Effector memory CD8-positive, alpha-beta T cell (primary cell): ENCODE measurements at places on chromosomes 4 and X.
A peak's percentile ranks its signal among the peaks of the same experiment; 100 is the strongest.

DNA sequence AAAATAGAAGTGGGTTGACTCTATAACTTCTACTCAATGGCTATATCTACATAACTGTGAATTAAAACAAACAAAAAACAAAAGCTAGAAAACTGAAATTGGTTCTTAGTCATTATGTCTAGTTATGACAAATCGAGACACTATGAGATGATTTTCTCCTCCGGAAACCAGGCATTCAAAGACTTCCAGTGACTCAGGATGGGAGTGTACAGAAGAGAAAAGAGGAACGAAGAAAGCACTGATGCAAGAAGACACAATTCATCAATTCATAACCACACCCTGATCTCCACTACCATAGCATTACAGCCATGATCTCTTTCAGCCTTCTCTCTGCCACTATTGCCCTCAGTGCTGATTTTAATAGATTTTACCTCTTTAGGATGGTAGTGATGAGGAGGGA lies 253.6 kb downstream of the CBLL2 start:
- no peak for DNase-seq

DNA sequence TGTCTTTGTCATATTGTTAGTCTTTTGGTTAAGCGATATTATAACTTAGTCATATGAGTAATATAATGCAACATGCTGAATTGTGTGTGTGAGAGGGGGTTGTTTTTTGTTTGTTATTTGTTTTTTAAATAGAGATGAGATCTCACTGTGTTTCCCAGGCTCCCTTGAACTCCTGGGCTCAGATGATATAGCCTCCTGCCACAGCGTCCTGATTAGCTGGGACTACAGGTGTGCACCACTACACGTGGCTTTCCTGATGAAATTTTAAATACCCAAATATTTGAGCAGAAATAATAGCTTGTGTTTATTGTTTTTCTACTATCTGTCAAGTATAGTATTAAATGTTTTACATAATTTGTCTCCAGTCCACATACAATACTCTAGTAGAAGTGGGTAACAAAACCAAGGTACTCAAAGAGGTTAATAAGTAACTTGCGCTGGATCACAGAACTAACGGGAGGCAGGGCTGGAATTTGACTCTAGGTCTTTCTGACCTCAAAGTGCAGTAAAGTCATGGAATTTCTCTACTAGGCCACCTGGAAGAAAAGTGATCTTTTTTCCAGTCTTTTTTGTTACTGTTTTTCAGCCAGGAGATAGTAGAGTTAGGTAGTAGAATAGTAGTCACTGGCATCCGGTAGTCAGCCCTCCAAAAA lies 47.8 kb downstream of the CLCN3 start:
- DNase-seq, result no peak

DNA sequence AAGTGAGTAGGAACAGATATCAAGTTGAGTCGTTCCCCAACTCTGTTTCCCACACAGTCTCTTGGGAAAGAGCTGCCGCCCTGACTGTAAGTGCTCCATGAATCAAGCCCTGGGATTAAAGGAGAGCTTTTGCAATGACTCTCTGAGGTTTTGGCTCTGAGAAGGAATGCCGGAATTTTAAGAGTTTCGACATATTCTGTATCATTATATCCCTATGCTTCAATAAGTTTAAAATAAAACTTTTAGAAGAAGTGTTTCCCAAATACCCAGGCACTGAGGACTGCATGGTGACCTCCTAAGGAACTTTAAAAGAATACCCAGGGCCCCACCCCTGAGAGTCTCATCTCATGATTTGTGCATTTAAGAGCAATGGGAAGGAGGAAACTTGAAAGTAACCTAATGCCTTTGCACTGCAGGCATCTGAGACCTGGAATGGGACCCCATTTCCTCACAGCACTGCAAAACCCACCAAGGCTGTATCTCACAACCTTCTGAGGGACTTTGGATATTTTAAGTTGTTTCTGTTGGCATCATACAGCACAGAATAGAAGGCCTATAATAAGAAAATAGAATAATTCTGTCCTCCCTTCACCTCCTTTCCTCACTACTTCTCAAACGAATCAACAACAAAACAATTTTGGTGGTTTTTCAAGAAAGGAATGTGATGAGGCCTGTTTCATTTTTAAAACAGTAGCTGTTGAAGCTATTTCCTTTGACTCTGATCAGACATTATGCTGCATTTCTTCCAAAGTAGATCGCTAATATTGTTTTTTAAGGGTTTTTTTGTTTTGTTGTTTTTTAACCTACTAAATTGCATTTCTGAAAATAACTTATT lies 121.2 kb downstream of the GASK1B start:
- no peak for DNase-seq

DNA sequence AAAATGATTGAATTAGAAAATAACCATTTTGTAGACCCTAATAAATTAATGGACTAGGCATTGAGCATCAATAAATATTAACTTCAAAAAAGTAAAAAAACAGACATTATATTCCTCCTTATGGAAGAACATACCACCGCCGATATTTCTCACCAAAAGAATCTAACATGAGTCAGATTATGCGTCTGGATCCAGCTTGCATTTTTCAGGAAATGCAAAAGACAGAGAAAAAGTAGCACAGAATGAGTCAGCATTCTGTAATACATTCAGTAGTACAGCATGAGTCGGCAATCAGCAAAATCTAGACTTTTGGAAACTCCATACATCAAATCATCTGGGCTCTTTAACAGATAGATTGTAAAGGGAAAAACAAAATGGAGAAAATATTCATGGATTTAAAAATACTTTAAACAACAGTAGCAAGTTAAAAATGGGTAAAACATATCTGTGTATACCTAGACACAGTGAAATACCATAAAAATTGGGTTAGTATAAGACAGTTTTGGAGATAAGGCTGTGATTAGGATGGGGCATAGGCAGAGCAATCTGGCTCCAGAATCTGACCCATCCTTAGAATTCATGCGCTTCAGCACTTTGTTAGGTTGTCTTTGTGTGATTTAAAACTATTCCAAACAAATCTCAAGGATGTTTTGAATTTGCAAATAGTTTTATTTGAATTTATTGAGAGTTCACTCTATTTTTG lies 633.0 kb upstream of the FAM241A start:
- DNase-seq, result no peak

DNA sequence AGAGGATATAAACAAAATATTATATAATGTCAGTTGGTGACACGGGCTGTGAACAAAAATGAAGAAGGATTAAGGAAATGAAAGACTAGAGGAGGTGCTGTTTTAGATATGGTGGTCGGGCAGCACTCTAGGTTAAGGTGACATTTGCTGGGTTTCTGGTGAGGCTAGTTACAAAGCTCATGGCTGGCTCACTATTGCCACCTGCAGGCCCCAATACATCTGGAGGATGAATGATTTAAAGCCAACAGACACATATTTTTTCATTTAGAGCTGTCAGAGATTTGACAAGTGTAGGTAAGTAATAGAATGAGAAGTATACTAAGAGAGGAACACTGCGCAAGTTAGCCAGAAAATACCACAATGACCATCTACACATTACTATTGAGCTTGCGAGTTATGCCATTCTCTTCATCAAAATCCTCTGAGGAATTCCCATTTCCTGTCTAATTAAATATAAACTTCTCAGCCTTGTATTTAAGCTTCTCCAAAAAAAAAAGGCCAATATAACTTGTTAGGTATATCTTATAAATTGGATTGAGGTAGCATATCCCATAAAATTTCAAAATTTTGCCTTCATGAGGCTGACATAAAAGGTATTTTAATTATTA lies 6.4 kb upstream of the FGG start:
- DNase-seq, result peak; percentile 17

DNA sequence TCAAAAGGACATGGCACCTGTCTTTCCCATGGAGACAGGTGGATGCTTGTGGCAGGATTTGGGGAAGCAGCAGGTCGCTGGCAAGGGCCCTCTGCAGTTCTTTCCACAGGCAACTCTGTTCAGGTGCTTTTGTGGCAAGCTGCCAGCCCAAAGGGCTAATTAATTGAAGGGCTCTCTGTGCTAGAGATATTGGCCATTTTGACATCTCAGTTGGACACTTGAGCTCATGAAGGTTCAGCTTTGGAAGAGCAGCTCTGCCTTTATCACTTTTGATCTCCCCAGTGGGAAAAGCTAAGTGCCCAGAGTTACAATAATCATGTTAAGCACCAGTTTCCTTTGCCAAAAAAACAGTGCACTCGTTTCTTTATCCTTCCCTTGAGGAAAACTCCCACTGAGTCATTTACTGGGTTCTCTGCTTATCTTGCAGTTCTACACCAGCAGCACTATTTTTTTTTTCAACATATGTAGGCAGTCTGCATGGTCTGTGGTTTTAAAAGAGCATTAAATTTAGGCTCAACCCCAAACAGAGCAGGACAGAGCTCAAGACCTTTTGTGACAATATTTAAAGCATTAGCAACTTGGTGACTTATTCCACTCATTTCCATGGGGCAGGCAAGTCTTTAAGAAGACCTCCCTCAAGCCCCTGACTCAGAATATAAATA lies 336.4 kb upstream of the RASGEF1B start:
- DNase-seq, result no peak

DNA sequence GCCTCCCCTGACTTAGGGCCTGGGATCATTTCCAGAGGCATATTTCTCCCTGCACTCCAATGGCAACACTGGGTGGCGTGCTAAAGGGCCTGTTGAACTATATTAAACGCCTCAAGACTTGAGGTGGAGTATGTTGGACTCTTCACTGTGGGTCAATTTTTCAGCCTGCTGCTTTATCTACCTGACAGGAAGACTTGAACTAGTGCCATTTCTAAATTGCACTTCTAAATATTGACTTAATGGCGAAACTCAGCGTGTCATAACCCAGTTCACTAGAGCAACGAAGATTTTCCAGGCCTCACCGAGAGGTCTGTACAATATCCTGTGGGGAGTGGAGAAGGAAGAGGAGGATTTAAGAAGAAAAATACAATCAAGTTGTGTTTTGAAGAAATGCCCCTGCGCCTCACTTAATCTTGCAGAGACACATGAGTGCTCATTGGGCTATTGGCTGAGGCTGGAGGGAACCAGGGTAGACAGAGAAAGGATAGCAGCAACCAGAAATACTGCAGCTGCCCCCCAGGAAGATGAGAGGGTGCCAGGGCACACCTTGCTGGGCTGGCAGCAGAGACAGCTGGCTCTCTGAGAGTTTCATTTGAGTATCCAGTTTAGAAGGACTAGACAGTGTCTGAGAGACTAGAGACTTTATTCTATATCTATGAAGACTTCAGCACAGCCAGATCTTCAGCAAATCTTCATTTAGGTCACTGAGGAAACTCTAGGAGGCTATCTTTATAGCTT lies 67.4 kb downstream of the ENPP6 start:
- DNase-seq, result no peak

- no peak for DNase-seq
These were observed 5.4 kb upstream of the NEUROG2 start for GRCh38 chr4:112521123-112522023.

GRCh38 chr4:182421753-182422152 lies 178.6 kb downstream of the TENM3 start:
- DNase-seq, result no peak

DNA sequence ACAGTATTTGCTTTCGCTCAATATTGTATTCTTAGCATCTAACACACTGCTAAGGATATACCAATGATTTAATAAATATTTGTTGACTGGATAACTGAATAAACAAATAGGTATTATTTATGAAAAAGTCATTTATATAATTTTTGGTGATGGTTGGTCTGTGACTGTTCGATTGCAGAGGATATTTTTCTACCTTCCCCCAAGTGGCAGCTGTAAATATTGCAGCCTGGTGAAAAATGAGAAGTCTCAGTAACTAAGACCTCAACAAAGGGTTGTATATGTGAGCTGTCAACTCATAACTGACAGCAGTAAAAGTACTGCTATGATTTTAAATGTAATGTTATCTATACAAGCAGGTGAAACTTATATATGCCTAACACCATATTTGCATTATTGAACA lies 36.0 kb downstream of the HTR2C start:
- DNase-seq, result no peak

GRCh38 chr4:55363691-55364351 lies 17.8 kb downstream of the SRD5A3 start:
- no peak for DNase-seq

DNA sequence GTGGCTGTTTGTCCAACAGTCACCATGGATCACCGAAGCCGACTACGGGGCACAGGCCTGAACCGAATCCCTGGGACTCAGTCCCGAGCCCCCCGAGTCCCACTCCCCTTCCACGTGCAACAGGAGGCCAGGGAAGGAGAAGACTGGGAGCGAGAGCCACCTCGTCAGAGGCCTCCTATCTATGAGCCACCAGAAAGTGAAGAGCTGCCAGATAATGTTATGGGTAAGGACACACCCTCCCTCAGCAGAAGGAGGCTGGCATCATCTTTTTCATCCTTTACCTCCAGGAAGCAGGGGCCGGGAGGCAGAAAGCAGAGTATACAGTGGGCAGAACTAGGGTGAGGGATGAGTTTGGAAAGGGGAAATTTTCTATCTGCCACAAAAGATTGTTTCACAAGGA lies 2.8 kb upstream of the PRDX4 start:
- no peak for DNase-seq

- DNase-seq, result no peak
These were observed 714.2 kb downstream of the RPA4 start for GRCh38 chrX:97597954-97598353.

GRCh38 chrX:72584163-72584562 lies 11.5 kb upstream of the HDAC8 start:
- no peak for DNase-seq

DNA sequence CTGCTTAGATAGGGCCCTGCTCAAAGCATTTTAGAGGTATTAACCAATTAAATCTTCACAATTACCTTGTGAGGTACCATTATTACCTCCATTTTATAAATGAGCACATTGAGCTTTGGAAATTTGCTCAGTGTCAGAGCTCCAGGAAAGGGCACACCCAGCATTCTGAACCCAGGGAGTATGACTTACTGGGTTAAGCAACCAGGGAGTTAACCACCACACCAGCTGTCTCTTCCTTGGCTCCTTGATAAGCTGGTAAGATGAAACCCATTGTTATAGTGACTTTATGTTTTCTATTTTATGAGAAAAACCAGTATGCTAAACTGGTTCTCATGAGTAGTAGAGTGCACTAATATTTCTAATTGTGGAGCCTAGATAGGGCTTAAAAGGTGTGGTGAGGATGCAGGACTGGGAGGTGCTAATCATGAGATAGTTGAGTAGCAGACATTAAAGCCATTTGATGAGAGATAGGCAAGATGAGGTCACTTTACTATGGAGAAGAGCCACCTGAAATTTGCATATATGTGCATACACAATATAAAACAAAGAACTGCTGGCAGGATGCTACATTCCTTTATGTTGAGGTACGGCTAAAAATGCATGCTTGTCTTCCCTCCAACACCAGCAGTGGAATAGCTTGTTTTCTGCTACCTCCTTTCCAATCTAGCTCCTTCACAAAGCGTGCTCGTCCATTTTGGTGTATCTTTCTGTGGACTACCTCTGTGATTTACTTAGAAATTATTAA lies 556.1 kb downstream of the SPRY1 start:
- DNase-seq, result no peak

- DNase-seq, result no peak
These were observed 92.0 kb downstream of the SNCA start for GRCh38 chr4:89744914-89745313.
